AG08395 (cell line): ENCODE measurements at places on chromosomes 7 and 10.

DNA sequence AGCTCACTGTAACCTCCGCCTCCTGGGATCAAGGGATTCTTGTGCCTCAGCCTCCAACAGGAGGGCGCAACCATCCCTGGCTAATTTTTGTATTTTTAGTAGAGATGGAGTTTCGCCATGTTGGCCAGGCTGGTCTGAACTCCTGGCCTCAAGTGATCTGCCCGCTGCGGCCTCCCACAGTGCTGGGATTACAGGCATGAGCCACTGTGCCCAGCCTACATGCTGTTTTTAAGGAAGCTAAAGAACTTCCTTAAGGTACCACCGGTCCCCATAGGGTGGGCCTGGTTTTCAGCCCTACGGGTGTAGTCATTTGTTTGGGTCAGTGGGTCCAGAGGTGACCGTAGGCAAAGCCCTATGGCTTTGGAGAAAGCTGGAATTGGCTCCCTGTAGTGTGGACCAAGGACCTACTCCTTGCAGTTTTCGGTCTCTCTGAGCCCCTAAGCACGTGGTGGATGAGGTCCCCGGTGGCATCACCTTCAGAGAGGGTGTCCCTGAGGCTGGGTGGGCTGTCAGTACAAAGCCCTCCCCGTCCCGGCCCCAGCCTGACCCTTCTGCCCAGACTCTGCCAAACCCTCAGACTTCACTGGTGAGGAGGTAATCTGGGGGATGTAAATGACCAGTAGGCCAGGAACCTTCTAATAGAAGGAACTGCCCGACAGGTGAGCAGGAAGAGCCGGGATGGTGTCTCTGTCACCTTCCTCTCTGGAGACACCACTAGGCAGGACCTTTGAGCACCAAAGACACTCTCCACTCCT is 30.5 kb downstream of the ANXA11 start:
- no peak for DNase-seq

DNA sequence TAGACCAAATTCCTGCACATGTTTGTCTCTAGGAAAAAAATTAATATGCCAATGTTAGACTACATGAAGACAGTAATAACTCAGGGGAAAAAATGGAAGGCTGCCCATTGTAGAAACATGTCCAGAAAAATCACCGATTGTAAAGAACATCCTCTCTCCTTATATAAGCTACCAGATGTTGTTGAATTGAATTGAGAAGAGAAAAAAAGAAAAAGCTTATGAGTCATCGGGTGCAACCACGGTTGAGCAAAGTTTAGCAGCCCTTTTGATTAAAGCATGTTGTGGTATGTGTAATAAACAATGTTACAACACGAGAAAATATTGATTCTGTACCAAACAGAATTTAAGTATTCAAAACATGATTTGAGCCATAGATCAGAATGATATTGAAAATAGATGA is 102.3 kb upstream of the ARHGAP21 start:
- peak; percentile 69 for DNase-seq

DNA sequence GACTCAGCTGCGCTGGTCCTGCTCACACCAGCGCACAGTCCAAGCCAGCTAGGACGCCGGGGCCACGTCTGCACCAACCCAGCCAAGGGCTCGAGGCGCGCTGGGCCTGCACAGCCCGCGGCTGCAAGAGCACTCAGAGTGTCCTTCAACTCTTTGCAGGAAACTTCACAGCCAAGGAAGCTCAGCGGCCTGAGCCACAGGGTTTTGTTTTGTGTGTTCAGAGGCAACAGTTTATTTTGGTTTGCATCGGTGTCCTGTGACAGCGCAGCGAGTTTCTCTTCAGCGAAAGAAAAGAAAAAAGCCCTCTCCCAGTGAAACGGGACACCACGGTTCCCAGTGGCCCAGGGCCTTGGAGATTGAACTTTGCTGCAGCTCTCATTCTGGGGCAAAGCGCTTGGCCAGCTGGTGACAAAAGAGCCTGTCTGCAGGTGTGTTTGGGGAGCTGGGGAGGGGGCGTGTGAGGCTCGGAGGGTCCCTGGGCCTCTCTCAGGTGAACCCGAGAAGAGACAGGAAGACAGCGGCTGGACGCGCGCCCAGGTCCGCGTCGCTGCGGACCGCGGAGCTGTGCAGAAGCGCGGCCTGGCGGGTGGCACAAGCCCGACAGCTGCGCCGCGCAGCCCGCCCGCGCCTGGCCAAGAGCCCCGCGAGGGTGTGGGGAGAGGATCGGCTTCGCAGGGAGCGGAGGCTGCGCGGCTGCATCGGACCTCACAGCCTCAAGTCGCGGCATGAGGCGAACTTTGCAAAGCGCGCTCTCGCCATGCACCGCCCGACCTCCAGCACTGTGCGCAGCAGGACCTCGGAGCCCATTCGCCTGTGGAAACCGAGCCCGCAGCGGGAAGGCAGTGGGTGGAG is 922 bp downstream of the CXCL12 start:
- peak; percentile 45 for DNase-seq

DNA sequence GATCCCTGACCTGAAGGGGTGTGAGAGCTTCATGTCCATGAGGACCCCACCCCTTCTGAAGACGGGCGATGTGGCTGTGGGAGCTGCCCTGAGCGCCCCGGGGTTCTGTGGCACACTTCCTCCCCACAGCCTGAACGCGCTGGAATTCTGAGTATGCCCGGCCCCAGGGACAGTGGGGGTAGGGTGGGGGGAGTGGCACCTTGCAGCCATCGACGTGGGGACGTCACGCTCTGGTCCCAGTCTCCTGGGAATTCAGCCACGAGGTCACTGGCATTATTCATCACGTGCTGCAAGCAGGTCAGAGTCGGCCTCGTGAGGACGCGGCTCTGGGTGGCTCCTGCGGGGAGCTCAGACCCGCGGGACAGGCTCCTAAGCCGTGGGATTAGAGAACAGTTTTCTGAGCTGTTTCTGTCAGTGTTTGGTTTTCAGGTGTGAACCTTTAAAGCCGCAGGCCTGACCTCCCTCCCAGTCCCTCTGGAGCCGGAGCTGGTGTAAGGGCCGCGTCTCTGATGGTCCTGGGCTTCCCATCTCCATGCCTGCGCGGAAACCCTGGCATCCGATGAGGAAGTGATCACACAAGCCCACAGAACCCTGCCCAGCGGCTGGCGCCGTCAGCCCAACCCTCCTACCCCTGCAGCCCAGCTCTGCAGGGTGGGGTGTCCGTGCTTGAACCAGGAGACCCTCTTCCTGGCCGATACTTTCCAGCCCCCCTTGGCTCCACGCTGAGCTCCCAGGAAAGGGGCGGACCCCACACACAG is 16.1 kb downstream of the GPR146 start:
- peak; percentile 30 for DNase-seq

- no peak for DNase-seq
These were observed 107.9 kb downstream of the POU6F2 start for GRCh38 chr7:39085590-39086049.

GRCh38 chr7:37448011-37448635 is 541 bp downstream of the ELMO1 start:
- no peak for DNase-seq

GRCh38 chr7:30175180-30175579 is 40.4 kb downstream of the MTURN start:
- DNase-seq: no peak
